Stimulated activated CD8-positive, alpha-beta memory T cell treated with anti-CD3 and anti-CD28 coated beads, Interleukin-15, amount 100 ng/mL, for 4 hours (primary cell): ENCODE measurements at places on chromosomes 3 and 15.

GRCh38 chr3:155112661-155113389 is 32.7 kb downstream of the MME start:
- no peak for DNase-seq

DNA sequence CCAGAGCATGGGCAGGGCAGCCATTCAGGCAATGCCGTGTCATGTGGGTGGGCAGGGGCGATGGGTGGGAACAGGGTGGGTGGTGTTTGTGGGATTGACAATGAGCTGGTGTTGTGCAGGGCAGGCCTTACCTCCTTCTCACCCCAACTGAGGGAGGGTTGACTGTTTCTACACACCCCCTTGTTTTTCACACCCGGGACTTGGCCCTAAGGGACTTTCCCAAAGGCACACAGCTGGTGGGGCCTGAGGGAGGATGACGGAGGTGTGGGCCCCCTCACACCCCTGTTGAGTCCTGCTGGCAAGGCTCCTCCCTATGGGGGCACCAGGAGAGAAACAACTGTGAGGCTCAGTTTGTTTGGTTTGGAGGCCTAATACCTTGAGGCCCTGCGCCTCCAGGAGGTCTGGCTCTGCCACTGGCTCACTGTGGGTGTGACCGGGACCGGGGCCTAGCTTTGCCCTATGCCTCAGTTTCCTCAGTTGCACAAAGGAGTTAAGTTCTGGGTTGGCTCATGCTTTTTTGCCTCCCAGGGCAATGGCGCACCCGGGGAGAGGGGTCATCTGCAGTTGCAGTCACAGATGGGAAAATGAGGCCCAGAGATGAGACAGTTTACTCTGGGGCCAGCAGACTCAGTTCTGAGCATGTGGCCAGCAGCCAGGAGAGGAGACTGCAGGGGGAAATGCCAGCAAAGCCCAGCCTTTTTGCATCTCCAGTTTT is 5.1 kb upstream of the DNAH1 start:
- peak; percentile 41 for DNase-seq

DNA sequence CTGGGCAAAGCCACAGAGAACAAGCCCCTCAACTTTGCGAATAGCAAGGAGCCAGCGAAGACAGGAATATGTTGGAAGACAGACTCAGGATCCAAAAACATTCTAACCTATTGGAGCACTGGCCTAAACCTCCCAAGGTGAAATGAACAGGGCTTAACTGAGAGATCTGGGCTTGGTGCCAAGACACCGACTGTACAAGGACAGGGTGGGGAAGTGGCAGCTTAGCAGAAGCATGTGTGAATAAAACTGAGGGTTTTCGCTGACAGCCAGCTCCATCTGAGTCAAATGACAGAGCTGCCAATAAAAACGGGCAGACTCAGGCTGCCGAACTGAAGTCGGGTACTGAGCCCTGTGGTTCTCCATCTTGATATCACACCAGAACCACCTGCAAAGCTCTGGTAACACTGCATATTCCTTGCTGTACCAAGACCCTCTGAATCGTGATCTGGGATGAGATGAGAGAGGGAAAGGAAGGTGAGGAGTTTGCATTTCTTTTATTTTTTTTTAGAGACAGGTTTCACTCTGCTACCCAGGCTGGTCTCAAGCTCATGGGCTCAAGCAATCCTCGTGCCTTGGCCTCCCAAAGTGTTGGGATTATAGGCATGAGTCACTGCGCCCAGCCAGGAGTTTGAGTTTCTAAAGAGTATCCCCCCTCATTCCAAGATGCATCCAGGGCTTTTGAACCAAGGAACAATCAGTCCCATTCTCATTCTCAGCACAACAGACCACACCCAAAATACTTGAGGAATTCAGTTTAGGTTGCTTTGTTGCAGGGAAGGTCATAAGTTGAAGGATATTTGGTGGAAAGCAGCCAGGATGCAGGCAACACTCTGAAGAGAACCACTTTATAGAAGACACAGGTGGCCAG is 6.0 kb upstream of the PLCB2 start:
- no peak for DNase-seq

- no peak for DNase-seq
These were observed 27.0 kb upstream of the PRR23E start for GRCh38 chr3:127165694-127166485.

DNA sequence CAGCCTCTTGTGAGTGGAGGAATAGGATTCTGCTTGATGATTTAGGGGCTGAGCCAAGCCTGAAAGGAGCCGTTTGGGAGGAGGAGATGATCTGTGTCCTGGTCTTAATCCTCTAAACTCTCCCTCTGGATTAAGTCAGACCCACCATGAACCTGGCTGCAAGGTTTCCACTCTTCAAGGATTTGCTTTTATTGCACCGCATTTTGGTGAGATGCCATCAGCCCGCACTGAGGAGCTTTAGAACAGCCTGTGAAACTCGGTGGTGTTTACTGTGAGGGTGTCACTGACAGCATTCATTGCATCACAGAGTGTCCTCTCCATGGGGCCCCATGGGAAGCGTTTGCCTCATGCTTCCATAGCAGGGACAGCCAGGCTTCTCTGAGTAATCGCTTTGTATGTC is 59.2 kb downstream of the EPHB1 start:
- no peak for DNase-seq

DNA sequence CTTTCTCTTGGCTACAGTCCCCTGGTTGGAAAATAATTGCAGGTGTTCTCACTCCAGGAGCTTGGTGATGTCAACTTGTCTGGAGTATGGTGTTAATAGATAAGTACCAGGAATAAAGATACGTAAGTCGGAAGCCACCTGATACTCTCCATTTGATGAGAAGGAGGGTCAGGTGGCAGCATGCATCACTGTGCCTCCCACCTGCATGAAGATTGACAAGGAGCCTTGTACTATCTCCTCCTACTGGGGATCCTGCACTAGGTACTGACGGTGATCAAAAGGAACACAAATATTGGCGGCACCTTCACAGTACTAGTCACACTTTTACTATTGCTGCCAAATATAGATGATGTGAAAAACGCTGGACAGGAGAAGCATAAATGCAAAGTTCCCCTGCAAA is 32.6 kb upstream of the GABRB3 start:
- DNase-seq = no peak

GRCh38 chr3:129650256-129650872 is 43.9 kb upstream of the PLXND1 start:
- peak; percentile 16 for DNase-seq

DNA sequence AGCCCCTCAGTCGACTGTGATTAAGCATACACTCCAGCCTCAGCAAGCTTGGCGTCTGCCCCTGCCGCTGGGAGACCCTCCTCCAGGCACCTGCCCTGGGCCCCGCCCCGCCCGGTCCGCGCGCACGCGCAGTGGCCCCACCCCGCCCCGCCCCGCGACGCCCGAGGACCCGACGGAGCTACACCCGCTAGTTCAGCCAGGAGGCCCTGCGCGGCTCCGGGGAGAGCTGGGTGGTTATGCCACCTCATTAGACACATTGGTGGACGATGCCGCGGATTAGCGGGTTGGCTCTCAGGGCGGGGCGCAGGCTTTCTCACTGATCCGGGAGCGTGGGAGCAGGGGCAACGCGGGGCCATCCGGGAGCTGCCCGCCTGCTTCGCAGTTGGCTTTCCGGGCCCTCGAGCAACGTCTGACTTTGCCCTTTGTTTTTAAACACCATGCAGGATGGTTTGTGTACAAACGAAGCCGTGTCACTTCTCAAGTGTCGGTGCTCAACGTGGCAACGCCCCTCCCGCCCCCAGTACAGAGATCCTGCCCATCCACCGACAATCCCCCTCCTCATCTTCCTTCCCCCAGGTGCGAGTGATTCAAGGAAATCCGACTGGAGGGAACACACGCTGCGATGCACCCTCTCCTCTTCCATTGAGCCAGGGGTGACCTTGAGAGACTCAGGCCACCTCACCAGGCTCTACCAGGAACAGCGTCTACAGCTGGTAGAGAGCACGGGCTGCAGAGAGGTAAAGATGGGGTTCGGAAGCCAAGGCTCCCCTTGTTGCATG is 109.3 kb downstream of the SHQ1 start:
- peak; percentile 41 for DNase-seq

DNA sequence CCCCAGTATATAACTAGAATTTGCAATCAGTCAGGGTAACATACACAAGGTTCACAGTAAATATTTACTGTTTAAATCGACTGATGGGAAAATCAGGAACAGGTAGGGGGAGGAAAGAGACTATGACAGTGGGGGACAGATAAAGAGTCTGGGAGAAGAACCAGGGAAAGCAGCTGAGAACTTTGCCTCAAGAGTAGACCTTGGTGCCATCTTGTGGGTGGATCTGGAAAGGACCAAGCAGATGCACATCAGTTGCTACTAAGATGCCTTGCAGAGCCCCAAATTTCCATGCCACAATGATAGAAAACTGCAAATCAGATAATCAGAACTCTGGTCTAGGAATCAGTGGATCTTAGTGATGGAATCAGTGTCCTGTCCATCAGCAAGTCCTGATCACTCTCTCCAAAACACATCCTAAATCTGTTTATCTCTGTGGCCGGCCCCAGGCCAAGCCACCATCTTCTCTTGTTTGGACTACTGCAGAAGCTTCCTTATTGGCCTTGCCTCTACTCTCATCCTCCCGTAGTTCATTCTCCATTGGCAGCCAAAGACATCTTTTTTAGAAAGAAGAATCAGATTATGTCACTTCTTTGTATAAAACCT is 62.7 kb downstream of the PDE8A start:
- DNase-seq = no peak

DNA sequence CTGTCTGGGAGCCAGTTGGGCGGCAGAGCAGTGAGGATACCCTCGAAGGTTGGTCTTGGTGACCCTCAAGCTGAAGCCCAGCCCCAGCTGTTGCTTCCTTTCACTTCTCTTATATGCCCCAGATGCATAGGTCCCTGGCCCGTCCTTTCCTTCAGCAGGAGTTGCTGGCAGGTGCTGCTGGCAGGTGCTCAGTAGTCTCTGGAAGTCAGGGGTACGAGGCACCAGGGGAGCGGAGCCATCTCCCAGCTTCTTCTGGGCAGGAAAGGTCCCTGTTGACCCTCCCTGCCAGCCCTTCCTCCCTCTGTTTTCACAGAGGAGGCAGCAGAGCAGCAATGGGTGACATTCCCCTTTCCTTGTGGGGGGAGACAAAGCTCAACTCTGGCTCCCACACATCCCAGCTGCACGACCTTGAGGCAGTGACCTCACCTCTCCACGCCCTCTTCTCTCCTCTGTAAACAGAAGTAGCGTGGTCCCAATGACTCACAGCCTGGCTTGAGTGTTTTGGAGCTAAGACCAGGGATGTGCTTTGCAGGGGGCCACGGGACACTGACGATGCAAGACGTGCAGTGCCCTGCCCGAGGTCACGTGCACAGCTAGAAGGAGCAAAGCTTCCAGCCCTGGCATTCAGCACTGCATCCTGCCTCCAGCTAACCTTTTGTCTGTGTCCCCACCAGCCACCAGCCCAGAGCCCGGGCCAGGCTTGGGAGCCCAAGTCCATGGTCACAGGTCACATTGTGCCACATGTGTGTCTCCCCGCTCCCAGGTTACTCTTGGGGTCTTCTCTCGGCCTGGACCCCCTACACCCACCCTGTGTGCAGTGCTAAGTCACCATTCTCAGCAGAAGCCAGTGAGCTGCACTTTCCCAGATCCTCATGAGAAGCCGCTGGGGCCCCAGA is 49.7 kb downstream of the SLC6A6 start:
- DNase-seq = no peak

DNA sequence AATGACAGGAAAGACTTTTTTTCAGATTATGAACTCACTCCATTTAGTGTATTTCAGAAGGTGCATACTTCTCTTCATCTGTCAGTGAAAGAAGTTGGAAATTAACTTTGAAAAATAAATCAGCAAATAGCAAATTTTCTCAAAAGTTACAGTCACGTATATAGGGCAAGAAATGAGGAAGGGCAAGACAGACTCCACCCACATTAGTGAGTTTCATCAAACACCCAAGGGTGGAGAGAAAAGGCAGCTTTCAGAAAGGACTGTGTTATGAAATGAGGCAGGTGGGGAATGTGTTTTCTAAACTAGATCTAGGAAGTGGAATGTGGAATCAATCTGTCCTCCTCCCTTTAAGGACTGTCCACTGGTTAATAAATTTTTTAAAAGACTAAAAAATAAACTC is 2.9 kb downstream of the SLC22A13 start:
- DNase-seq = no peak

DNA sequence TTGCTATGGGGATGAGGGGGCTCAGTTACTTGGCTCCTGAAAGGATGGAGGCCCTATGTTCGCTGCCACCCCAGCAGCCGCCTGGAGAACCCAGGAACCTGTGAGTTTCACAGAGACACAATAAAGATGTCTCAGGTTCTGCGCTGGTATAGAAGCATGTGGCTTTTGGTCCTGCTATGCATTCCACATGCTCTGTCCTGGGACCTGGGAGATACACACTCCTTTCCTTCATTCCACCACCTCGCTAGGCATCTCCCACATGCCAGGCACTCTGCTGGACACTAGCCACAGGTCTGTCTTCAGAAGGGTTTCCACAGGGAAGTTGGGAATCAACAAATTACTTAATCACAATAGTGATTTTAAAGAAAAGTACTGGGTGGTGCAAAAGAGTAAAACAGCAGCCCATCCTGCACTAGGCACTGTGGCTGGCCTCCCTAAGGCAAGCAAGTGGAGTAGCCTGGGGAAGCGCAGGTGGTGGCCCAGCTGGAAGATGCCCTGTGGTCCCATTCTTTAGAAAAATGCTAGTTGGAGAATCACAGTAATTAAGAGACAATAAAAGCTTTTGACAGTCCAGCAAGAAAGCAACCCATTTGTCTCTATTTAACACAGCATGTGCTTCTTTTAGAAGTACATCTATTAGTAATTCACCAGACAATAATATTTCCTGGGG is 408.9 kb upstream of the WNT5A start:
- no peak for DNase-seq

- no peak for DNase-seq
These were observed 124.3 kb upstream of the ATP11B start for GRCh38 chr3:182668974-182669373.

- DNase-seq = no peak
These were observed 61.6 kb downstream of the OSTN start for GRCh38 chr3:191260431-191261303.

- no peak for DNase-seq
These were observed 162.9 kb upstream of the STT3B start for GRCh38 chr3:31369637-31370379.
